ENCODE measurements at places on chromosomes 7 and 10.
A peak's percentile ranks its signal among the peaks of the same experiment; 100 is the strongest.

- DNase-seq, result no peak
Measured at GRCh38 chr7:68692511-68692910, 905.8 kb upstream of the AUTS2 start.

- DNase-seq, result no peak
Measured at GRCh38 chr10:35363587-35363986, 27.3 kb downstream of the CCNY start.

GRCh38 chr10:104328896-104329710 lies 9.2 kb downstream of the ITPRIP start:
- DNase-seq, result peak; percentile 95

GRCh38 chr7:53541475-53541874 lies 506.0 kb downstream of the POM121L12 start:
- no peak for DNase-seq

- no peak for DNase-seq
Measured at GRCh38 chr7:34220506-34221185, 315.3 kb downstream of the BMPER start.

- peak; percentile 90 for DNase-seq
Measured at GRCh38 chr7:45897042-45897690, 8.9 kb downstream of the IGFBP1 start.

GRCh38 chr7:36400036-36400435 lies 10.4 kb downstream of the ANLN start:
- no peak for DNase-seq

GRCh38 chr7:50641442-50642405 lies 76.5 kb upstream of the DDC start:
- DNase-seq, result no peak

- no peak for DNase-seq
Measured at GRCh38 chr7:157276091-157276561, 60.7 kb upstream of the DNAJB6 start.

DNA sequence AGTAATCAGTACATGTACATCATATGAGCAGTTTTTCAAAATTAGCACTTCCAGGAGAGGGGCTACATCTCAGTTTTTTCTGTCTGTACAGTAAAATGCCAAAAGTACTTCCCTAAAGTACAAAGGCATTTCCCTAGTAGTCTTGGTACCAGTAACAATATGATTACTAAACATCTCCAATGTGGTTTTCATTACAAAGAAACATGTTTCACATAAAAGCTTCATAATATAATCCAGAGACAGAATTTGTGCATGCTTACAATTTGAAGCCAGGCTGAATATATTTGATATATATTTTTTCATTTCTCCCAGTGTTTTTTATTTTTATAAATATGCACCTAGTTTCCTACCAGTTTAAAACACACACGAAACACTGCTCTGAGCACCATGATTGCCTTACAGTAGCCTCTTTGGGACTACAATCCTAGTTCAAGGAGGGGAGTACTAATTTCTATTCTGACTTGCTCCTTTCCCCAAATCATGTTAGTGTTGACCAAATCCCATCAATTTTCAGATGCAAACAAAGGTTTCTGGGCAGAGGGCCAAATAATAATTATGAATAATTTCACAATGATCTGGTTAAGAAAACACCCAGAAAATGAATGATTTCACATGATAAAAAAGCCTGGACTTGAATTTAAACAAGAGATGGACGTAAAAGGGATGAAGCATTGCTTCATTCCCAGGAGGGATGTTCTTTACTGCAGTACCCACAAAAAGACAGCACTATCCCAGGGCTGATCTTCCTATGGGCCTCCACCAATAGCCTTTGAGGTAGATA lies 201.3 kb downstream of the SLC25A13 start:
- DNase-seq, result peak; percentile 61

DNA sequence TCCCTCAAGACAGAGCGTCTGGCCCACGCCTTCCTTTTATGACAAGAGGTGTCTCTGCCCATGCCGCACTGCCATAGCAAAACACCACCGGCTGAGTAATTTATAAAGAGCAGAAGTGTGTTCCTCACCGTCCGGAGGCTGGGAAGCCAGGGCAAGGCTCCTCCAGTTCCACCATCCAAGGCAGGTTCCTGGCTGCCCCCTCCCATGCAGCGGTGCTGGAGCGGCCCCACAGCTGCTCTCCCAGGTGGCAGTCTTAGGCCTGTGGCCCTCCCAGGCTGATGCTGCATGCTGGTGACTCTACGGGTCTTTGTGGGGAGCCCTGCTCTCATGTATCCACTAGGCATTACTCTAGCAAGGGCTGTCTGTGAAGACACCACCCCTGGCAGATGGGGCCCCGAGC lies 113.1 kb downstream of the TCERG1L start:
- no peak for DNase-seq

DNA sequence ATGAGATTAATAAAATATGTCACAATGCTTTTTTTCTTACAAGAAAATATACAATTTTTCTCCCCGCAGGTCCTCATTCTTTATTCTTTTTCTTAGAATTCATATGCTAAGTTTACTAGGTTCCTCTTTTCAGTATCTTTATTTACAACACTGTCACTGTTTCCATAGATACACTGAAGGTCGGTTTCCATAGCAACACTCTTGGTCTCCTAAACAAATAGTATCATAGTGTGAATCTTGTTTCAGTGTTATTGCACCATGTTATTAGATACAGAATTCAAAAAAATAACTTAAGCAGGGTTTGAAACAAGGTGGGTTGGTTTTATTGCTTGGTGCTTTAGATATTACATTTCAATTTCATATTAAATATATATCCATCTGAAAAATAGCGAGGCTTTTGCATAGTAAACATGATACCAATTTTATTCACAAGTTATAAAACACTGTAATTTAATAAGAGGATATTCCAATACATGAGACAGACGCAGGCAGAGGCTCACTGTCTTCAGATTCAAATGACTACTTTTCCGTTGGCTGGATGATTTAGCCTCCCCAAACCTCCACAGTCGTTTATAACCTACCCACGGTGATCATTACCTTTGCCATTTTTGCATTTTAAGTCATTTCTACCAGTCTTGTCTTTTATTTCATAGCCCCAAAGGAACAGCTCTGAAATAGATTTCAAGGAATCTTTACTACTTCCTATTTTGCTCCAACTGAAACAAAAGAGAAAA lies 88.9 kb upstream of the KLF6 start:
- peak; percentile 79 for DNase-seq

- no peak for DNase-seq
Measured at GRCh38 chr10:133394801-133395221, 854 bp downstream of the MTG1 start.

DNA sequence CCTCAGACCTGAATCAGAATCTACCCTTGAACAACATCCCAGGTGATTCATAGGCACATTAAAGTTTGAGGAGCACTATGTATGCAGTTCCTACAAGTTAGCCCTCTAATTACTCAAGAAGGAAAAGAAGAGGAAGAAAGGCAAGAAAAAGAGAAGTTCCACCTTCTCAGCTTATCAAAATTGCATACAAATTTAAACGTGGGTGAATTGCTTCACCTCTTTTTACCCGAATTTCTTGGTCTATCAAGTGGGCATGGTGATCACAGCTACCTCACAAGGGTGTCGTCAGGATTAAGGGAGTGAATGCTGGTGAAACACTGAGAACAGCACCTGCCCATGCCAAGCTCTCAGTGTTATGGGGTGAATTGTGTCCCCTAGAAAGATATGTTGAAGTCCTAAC lies 43.8 kb upstream of the PAPSS2 start:
- no peak for DNase-seq

GRCh38 chr10:23826421-23826820 lies 382.5 kb upstream of the KIAA1217 start:
- DNase-seq, result peak; percentile 0

- no peak for DNase-seq
Measured at GRCh38 chr10:28298951-28299350, 3.9 kb downstream of the MPP7 start.

- DNase-seq, result no peak
Measured at GRCh38 chr7:37394158-37394557, 54.5 kb downstream of the ELMO1 start.

DNA sequence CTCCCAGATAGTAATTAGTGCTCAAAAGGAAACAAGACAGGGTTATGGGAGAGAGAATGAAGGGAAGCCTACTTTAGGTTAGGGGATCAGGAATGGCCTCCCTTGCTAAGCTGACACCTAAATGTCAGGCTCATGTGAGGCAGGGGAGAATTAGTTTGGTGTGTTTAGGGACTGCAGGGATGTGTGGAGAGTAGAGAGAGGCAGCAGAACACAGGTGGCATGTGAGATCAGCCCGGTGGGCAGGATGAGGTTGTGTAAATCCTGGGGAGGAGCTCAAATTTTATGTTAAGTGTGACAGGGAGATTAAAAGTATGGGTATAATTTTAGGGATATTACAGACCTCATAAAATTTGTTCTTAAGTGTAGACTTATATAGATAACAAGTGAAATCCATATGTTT lies 56.2 kb upstream of the ZNF438 start:
- DNase-seq, result no peak

DNA sequence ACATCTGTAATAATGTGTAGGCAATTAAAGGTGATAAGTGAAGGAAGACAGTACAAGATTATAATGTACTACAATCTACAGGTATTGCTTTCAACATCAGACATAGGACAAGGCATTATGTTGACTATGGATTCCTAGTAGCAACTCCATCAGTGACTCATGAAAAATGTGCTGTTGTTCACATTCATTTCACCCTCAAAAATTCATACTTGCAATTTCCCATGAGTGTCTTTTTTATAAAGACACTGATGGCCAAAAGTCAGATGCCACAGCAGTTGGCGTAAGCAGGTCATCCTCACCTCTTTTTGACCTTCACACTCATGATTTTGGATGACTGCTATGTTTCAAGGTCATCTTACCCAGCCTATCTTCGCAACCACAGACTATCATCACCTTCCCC lies 100.0 kb upstream of the AMPH start:
- DNase-seq, result peak; percentile 59

DNA sequence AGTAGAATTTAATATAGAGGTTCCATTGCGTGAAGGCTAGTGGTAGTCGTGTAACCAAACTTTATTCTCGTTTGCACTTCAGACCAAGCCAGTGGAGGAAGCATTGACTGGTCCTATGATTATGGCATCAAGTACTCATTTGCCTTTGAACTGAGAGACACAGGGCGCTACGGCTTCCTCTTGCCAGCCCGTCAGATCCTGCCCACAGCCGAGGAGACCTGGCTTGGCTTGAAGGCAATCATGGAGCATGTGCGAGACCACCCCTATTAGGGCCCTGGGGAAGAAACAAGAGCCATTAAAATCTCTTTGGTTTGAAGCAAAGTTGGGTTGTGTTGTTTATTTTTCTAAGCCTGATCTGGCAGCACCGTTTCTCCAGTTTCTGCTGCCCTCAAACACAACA lies 3.5 kb upstream of the CPA4 start:
- no peak for DNase-seq

- peak; percentile 20 for DNase-seq
Measured at GRCh38 chr10:100621360-100622205, 85.8 kb downstream of the HIF1AN start.

GRCh38 chr10:78770167-78771090 lies 298.3 kb upstream of the ZMIZ1 start:
- DNase-seq, result no peak

- DNase-seq, result peak; percentile 77
Measured at GRCh38 chr7:37901890-37902524, 14.6 kb downstream of the SFRP4 start.

DNA sequence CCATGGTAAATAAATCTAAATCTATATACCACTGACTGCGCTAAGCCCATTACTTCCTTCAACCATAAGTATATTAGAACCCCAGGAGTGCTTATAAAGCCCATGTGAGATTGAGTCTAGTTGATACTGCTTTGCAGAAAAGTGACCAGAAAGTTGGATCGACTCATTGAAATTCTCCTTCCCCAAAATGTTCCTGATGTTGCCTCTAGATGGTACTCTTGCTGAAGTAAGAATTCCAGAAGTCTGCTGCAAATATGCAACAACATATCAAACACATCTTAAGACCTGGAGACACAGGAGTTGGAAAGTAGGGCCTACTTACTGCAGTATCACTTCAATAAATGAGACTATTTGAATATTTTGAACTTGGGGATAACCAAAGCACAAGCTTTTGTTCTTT lies 550.8 kb downstream of the IPMK start:
- peak; percentile 30 for DNase-seq

- DNase-seq, result no peak
Measured at GRCh38 chr7:151456276-151456675, 16.3 kb upstream of the CRYGN start.

DNA sequence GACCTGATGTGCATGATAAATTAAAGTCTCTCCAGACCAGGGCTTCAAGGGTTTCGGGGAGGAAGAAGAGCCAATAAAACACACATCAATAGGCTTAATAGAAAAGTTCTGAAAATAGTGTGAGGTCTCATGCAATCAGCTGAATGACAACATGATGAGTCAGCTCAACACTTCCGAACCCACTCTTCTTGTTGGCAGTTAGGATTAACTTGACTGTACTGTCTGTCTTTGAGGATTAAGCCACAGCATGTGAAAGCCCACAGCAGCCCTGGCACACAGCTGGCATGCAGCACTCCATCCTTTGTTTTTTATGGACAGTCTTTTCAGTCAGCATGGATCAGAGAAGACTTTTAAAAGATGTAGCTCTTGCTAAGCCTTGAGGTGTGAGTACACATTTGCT lies 526.9 kb upstream of the VSTM2A start:
- DNase-seq, result no peak

- DNase-seq, result no peak
Measured at GRCh38 chr10:11874568-11875493, 51.7 kb downstream of the PROSER2 start.

- DNase-seq, result peak; percentile 38
Measured at GRCh38 chr7:26193432-26194207, 6.9 kb downstream of the HNRNPA2B1 start.

DNA sequence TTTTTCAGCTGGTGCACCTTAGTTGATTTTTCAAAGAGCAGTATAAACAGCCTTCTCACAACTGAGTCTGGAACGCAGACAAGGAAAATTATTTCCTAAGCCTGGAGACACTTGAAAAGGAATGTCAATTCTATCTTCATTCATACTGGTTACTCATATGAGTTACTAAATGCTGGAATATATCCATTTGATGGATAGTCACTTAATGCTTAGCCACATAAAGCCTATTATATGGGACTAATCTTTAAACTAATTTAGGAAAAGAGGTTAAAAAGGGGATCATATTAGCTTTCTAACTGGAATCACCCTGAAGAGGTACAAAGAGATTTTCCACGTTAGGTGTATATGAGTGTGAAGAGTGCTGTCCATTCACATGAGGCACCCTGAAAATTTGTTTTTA lies 1.7 kb upstream of the HOXA4 start:
- DNase-seq, result no peak

GRCh38 chr10:49689882-49690510 lies 10.5 kb downstream of the C10orf53 start:
- DNase-seq, result no peak
